ENCODE measurements at places on chromosomes 5 and 9. TPM values are rescaled to one million over a fixed set of nuclear protein-coding genes. Genes with fewer than 3 reads are reported as not detected.

SV2C gene
- total RNA-seq = 0.06 TPM

AGXT2 gene
- total RNA-seq = not detected

AMBP gene
- not detected for total RNA-seq

FOXE1 gene
- not detected for total RNA-seq

DNA sequence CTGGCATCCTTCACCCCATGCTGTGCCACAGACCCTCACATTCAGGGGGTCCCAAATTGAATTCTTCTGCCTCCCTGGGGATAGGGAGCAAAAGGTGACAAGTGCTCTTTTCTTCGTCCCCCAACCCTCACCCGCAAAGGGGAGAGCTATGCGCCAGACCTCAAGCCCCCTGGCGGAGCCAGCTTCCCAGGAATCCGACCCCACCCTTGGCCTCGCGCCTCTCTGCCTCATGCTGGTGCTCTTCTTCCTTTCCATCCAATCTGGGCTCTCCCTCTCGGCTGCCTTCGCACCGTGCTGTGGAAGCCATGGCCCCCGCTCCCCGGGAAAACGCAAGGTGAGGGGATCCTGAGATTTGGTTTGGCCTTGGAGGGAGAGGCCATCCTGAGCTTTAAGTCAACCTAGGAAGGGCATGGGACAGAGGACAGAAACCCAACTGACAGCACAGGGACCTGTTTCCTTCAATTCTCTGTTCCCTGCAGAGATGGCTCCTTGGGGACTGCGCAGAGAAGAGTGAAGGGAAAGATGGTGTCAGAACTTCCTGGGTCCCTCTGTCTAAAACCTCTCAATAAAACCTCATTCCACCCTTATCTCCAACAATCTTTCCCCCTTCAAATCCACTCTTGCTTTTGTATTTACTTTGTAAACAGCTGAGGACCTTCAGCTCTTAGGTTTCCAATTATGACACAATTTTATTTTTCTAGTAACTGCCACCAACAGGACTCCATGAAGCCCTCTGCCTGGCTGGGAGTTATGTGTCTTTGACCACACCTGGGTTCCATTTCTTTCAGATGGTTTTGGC lies 36.3 kb upstream of the CRB2 start:
- H3K4me1 ChIP-seq = peaks cover 7% of the 10 kb centered on the region
- H3K4me3 ChIP-seq = no peak overlapping the region
- no peaks in the 10 kb centered on the region for H3K36me3 ChIP-seq
- no peak overlapping the region for H3K27ac ChIP-seq

- DNase-seq = no peak
- no peaks in the 10 kb centered on the region for H3K36me3 ChIP-seq
- H3K4me3 ChIP-seq = no peak overlapping the region
- no peaks in the 10 kb centered on the region for H3K27me3 ChIP-seq
- no peak overlapping the region for H3K27ac ChIP-seq
These were observed 149.0 kb downstream of the PDE4D start for GRCh38 chr5:59744531-59744992.

DNA sequence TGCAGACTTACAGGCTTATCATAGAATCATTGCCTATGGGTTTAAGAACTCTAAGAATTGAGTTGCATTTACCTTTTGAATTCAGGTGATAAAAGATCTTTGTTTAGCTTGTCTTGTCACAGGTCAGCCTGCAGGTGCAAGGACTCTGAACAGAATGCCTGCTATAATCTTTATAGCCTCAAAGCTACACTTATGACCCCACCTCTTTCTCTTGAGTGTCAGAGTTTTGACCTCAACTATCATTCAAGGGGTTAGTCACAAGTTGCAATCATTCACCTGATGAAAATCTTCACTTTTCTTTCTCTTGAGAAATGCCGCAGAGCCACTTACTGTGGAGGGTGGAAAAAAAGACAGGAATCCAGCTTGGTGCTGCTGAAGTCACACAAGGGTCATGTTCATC lies 49.5 kb downstream of the ERCC6L2 start:
- H3K4me3 ChIP-seq = no peak overlapping the region
- H3K36me3 ChIP-seq = peaks cover 42% of the 10 kb centered on the region
- H3K27me3 ChIP-seq = no peaks in the 10 kb centered on the region
- no peaks in the 10 kb centered on the region for H3K4me1 ChIP-seq

- H3K27me3 ChIP-seq = no peaks in the 10 kb centered on the region
- no peaks in the 10 kb centered on the region for H3K4me1 ChIP-seq
- no peak for DNase-seq
- no peaks in the 10 kb centered on the region for H3K36me3 ChIP-seq
These were observed 136.9 kb downstream of the RFK start for GRCh38 chr9:76257311-76257710.

- no peaks in the 10 kb centered on the region for H3K4me1 ChIP-seq
- no peak overlapping the region for H3K4me3 ChIP-seq
- no peak for DNase-seq
- H3K27me3 ChIP-seq = no peaks in the 10 kb centered on the region
- H3K27ac ChIP-seq = no peak overlapping the region
- H3K36me3 ChIP-seq = no peaks in the 10 kb centered on the region
These were observed 33.3 kb downstream of the PPP1R2B start for GRCh38 chr5:156883316-156883875.

- H3K4me1 ChIP-seq = peaks cover 9% of the 10 kb centered on the region
- H3K36me3 ChIP-seq = no peaks in the 10 kb centered on the region
- no peak overlapping the region for H3K4me3 ChIP-seq
- H3K27me3 ChIP-seq = no peaks in the 10 kb centered on the region
These were observed 12.8 kb upstream of the TLR4 start for GRCh38 chr9:117691367-117691766.

DNA sequence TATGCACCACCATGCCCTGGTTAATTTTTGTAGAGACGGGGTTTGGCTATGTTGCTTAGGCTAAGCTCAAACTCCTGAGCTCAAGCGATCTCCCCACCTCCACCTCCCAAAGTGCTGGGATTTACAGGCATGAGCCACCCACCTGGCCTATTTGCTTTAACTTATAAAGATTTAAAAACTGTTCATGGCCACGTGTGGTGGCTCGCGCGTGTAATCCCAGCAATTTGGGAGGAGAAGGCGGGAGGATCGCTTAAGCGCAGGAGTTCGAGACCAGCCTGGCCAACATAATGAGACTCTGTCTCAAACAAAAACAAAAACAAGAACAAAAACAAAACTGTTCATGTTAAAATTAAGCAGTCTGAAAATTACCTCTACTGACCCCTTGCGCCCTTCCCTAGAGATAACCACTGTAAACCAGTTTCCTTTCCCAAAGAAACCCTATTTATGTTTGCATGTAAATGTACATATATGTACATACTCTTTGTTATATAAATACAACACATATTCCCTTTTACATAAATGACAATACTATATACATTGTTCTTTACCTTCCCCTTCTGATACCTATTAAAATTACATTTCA lies 1.5 kb downstream of the AK6 start:
- H3K27ac ChIP-seq = no peak overlapping the region
- H3K4me1 ChIP-seq = peaks cover 15% of the 10 kb centered on the region
- no peak for DNase-seq

DNA sequence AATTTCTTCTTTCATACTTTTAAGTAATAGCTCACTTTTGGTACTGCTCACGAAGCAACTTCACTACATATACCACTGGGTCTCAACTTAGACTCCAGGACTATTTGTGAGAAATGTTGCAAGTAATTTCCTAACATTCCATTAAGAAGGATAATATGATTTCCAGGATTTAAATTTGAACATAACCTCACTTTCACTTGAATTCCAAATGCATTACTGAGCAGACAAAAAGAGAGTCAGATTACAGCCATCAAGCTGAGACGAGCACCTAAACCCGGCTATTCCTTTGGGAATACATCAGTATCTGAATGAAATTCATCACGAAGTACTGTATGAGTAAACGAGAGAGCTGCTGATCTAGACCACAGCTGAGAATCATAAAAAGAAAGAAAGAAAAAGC lies 47.3 kb downstream of the LIFR start:
- H3K36me3 ChIP-seq = no peaks in the 10 kb centered on the region
- no peak for DNase-seq
- H3K4me1 ChIP-seq = no peaks in the 10 kb centered on the region
- no peak overlapping the region for H3K27ac ChIP-seq

- no peaks in the 10 kb centered on the region for H3K27me3 ChIP-seq
- H3K36me3 ChIP-seq = no peaks in the 10 kb centered on the region
- no peak for DNase-seq
- no peak overlapping the region for H3K27ac ChIP-seq
These were observed 11.0 kb upstream of the ERMP1 start for GRCh38 chr9:5843794-5844471.

DNA sequence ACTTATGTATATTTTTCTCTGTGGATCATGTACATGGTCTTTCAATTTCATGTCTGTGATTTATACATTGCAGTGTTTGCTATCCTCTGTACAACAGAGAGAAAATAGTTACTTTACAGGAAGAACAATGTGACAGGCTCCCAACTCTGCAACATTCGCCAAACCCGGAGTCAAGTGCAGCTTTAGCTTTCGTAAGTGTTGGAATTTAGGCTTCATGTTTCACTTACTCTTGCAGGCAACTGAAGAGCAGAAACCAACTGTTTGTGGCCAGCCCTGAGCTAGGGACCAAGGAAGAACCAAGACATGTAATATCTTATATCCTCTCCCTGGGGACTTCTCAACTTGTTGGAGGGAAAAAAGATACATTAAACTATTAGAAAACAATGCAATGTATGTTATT lies 147.9 kb downstream of the C5orf15 start:
- no peaks in the 10 kb centered on the region for H3K36me3 ChIP-seq
- peaks cover 8% of the 10 kb centered on the region for H3K4me1 ChIP-seq
- DNase-seq = no peak
- H3K27me3 ChIP-seq = no peaks in the 10 kb centered on the region
- no peak overlapping the region for H3K4me3 ChIP-seq
- no peak overlapping the region for H3K27ac ChIP-seq

GRCh38 chr9:131934673-131935072 lies 145.0 kb downstream of the MED27 start:
- H3K4me3 ChIP-seq = no peak overlapping the region
- H3K27ac ChIP-seq = no peak overlapping the region
- H3K4me1 ChIP-seq = no peaks in the 10 kb centered on the region
- H3K36me3 ChIP-seq = no peaks in the 10 kb centered on the region
- H3K27me3 ChIP-seq = no peaks in the 10 kb centered on the region
- no peak for DNase-seq

GRCh38 chr5:65141493-65141892 lies 340.2 kb downstream of the ADAMTS6 start:
- no peaks in the 10 kb centered on the region for H3K36me3 ChIP-seq
- H3K4me1 ChIP-seq = peaks cover 20% of the 10 kb centered on the region
- H3K27me3 ChIP-seq = peaks cover 26% of the 10 kb centered on the region
- H3K27ac ChIP-seq = no peak overlapping the region
- no peak for DNase-seq

DNA sequence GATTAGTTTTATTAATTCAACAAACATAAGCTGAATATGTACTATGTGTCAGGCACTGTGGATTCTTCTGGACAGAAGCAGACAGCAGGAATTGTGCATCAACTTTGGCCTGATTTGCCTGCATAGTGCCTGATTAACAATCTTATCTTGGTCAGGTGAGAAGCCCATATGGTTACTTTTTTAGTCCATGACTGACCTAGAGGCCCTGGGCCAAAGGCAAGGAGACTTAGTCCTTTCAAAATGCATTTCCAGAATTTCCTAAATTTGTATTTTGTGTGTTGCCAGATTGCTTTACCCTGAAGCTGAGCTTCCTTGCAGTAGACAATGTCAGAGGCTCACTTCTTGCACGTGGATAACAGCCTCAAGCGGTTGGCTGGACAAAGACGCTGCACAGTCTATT lies 286.7 kb downstream of the SPOCK1 start:
- no peak overlapping the region for H3K27ac ChIP-seq
- no peaks in the 10 kb centered on the region for H3K27me3 ChIP-seq
- H3K4me3 ChIP-seq = no peak overlapping the region
- no peak for DNase-seq
- H3K36me3 ChIP-seq = no peaks in the 10 kb centered on the region
- H3K4me1 ChIP-seq = no peaks in the 10 kb centered on the region

DNA sequence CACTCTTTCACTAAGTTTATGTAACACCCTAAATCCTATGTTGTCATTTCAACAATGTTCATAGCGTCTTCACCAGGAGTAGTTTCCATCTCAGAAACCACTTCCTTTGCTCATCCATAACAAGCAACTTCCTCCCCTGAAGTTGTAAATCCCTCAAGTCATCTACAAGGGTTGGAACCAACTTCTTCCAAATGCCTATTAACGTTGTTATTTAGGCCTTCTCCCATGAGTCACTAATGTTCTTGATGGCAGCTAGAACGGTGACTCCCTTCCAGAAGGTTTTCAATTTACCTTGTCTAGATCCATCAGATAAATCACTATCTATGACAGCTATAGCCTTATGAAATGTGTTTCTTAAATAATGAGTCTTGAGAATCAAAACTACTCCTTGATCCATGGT lies 73.3 kb upstream of the TARS1 start:
- DNase-seq = no peak
- peaks cover 10% of the 10 kb centered on the region for H3K4me1 ChIP-seq
- no peaks in the 10 kb centered on the region for H3K27me3 ChIP-seq
- no peak overlapping the region for H3K27ac ChIP-seq
- H3K4me3 ChIP-seq = no peak overlapping the region
- no peaks in the 10 kb centered on the region for H3K36me3 ChIP-seq

DNA sequence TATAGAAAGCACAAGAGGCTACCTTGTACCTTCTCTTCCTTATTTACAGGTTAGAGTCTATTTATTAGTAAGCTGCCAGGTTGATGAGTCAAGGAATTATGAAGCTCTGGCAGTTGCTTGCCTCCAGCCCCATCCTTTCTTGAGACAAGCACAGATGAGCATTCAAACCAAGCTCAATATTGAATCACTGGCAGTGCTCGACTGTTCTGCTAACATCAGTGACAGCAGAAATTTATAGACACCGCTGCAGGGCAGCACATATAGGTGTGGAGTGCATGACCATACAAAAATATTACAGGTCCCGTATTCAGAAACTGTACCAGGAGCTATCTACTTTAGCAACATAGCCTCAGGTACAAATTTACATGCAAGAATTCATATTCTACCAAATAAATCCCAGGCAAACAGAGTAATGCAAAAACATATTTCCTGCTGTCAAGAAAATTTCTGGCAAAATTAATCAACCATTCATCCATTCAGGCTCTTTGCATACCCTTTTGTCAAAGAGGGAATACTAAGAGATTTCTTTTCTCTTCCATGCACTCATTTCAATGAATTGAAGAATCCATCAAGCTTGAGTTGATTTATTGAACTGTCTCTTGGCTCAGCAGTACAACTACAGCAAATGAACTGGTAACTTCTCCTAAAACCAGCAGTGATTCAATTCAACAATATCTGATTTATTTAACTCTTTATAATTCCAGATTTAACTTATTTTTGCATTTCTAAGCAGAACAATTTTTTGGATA lies 26.9 kb upstream of the PCA3 start:
- no peak overlapping the region for H3K27ac ChIP-seq
- H3K36me3 ChIP-seq = no peaks in the 10 kb centered on the region
- H3K27me3 ChIP-seq = no peaks in the 10 kb centered on the region
- no peaks in the 10 kb centered on the region for H3K4me1 ChIP-seq

DNA sequence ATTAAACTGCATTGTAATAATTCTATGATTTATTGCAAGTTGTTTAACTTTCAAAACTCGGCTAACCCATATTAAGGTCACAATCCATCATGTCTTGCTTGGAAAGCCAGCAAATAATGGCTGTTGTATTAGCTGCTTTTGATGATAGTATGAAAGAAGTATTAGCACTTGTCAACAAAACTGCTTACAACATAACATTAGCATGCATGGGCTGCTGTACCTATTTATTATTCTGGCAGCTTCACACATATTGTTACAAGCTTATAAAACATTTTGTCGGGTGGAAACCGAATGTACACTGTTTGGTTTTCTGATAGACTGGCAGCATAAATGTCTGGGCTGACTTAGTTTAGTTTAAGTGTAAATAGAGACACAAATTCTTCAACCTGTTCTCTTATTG lies 378.3 kb downstream of the KIAA0825 start:
- H3K36me3 ChIP-seq = no peaks in the 10 kb centered on the region
- H3K4me1 ChIP-seq = peaks cover 4% of the 10 kb centered on the region
- no peak for DNase-seq
- no peaks in the 10 kb centered on the region for H3K27me3 ChIP-seq
- no peak overlapping the region for H3K4me3 ChIP-seq
